ENCODE measurements at places on chromosomes 5 and 9.
A peak's percentile ranks its signal among the peaks of the same experiment; 100 is the strongest.

- no peak for DNase-seq
Observed at GRCh38 chr9:70556771-70557170, 142.3 kb upstream of the KLF9 start.

GRCh38 chr9:97772145-97772544 lies 75.0 kb upstream of the XPA start:
- no peak for DNase-seq

DNA sequence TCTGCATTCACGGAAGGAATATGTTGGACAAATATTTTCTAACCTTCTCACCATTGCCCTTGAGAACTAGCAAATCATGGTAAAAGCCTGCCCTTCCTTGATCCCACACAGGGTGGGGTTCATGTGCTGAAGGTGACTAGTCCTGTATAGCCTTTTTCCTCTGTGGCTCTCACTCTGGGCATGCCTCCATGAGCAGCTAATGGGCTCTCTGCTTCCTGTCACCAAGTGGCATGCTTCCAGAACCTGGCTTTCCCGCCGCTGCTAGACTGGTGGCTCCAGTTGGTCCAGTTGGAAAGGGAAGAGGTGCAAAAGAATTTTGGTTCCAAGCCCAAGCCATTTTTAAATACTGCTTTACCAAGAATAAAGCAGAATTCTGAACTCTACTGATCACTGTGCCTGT lies 35.5 kb downstream of the FBXO10 start:
- peak; percentile 92 for DNase-seq

DNA sequence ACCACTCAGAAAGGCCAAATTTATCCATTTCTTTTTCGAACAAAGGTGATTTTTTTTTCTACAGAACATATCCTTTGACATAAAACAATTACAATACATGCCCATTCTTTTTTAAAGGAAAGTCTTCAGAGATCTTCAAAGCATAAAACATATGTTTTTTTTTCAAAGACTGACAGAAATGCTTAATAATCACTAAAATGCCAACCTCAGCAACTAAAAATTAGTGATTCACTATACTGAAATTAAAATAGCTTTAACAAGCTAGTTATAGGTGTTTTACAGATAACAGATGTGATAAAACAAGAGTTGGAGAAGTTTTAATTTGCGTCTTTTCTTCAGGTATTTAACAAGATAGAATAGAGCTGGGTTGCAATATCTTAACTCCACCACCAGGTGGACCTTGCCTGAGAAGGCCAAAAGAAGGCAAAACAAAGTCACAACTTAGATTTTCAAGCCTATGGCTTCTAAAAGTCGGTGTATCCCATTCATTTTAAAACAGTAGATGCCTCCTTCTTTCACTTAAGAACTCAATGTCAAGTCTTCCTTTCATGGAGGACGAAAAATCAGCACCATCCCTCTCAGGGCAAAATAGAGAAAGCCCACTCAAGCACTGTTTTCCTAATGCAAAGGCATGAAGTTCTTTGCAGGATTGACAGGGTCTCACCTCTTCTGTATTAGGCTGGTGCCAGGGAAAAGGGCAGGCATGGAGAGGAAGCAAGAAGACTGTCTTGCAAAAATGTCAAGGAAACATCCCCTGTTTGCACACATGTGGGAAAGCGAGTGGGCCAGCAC lies 31.1 kb upstream of the CPLX2 start:
- no peak for DNase-seq

- DNase-seq: no peak
Observed at GRCh38 chr9:119986713-119987112, 593.3 kb downstream of the CDK5RAP2 start.

DNA sequence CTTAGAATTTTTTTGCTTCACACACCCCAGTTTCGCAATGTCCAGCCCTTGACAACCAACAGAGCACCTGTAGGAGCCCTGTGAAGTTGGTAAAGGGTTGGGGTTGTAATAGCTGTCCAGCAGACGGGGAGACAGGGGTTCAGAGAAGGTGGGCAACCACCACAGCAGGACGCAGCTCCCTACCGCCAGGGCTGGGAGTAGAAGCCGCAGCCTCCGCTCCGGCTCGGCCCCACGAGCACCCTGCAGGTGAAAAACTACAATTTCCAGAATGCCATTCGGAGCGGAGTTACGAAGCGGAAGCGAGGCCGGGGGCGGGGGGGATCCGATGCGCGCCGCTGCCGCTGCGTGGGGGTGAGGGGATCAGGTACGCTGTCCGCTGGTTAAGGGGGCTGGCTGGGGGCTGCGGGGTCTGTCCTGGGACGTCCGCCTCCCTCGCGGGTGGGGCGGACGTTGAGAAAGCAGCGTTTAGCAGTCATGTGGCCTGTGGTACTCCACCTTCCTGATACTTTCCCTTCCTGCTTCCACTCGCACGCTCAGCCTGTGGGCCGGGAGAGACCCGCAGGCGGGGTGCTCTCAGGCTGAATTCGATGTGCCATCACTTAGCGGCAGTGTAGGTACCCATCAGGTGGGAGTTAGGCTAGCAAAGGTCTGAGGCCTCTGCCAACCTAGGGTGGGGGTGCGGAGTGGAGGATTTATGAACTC lies at the start of gene TRMT10B:
Gene TRMT10B, plus strand, starts transcription at position 317 of the 702 bp plus-strand sequence. CDS start 8,127 bp downstream, outside the sequence.
- DNase-seq: no peak

- no peak for DNase-seq
Observed at GRCh38 chr5:1104327-1105006, 7.4 kb downstream of the SLC12A7 start.

GRCh38 chr9:131651599-131651998 lies 88.3 kb downstream of the RAPGEF1 start:
- no peak for DNase-seq

GRCh38 chr9:69299315-69299714 lies 25.7 kb upstream of the ENTREP1 start:
- DNase-seq: no peak

GRCh38 chr9:34179213-34180136 lies 632 bp downstream of the UBAP1 start:
- DNase-seq: no peak

GRCh38 chr9:9498128-9498527 lies 1114.7 kb downstream of the PTPRD start:
- no peak for DNase-seq

- DNase-seq: no peak
Observed at GRCh38 chr5:63837437-63837836, 124.8 kb downstream of the HTR1A start.

DNA sequence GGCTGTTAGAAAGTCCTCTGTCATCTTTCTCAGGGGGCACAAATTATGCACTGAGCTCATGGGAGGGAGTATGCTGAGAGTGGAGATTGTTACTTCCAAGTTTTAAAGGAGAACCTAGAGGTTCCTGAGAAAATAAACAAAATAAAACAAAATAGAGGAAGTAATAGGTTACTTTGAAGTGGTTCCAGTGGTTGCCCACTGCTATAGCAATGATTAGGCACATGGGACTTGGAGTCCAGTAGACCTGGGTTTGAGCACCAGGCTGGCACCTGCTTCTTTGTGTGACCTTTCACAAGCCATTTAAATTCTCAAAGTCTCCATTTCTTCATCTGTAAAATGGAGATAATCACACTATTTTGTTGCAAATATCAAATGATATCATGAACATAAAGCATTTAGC lies 13.8 kb upstream of the CDC23 start:
- no peak for DNase-seq

GRCh38 chr9:26243726-26244125 lies 565.5 kb upstream of the TUSC1 start:
- no peak for DNase-seq

DNA sequence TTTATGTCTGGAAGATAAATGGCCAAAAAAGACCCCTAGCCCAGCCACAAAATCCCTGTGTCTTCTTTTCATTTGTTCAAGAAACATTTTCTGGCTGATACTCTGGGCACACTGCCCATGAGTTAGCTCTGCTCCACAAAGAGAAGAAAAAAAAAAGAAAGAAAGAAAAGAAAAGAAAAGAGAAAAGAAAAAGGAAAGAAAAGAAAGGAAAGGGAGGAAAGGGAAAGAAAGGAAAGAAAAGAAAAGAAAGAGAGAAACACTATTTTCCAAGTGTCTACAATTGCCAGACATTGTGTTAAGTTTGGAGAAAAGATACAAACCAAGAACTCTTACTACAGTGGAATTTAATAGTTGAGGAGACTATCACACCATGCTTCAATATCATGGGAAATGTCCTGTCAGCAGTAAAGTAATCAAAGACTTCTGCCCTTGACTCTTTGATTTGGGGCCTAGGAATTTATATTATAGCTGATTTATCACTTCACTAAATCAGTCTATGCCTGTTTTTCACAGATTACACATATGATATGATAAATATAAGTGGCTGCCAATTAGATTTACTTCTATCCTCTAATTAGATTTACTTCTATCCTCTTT lies 3.0 kb downstream of the TRMO start:
- no peak for DNase-seq

- DNase-seq: no peak
Observed at GRCh38 chr5:1213508-1214162, 11.5 kb upstream of the SLC6A18 start.

- no peak for DNase-seq
Observed at GRCh38 chr9:114156657-114157421, 1.5 kb downstream of the COL27A1 start.

- DNase-seq: no peak
Observed at GRCh38 chr9:520302-520701, 305.6 kb downstream of the DOCK8 start.

GRCh38 chr5:42951293-42951840 lies 88.8 kb downstream of the ANXA2R start:
- DNase-seq: no peak

DNA sequence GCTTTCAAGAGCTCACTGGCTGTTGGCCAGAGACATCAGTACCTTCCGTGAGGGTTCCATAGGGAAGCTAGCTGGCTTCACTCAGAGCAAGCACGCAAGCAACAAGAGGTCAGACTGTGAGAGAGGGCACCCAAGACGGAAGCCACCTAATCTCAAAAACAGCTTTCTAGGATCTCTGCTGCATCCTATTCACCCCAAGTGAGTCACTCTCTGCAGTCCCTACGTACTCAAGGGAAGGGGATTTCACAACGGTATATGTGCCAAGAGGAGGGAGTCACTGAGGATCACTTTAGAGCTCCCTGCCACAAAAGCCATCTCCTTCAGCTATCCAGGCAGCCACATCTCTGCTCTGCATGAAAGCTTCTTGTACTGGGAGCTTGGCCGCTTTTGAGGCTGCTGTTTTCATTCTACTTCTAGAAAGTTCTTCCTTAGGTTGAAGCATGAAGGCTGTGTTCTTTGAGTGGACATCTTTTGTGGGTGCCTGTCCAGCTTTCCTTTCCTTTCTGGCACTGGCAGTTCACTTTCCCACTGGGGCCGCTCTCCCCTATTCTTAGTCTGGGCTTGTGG lies 249.5 kb downstream of the MAN2A1 start:
- DNase-seq: no peak

- DNase-seq: no peak
Observed at GRCh38 chr5:64100203-64100602, 65.4 kb upstream of the RNF180 start.

DNA sequence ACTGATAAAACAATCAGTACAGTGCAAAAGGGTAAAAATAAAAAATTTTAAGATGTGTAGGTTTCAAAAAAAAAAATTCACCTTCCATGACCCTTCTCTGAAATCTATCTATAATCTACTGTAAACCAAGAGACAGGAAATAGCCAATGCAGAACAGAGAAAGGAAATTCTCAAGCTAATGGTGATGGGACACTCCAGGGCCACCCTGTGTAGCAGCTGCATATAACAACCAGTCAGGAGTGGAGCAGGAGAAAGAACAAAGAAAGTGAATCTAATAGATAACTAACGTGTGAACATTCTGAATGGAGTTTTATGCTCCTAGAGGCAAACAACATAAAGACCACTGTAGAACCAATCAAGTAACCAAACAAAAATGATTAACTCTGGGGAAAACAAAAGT lies 16.6 kb downstream of the SPTLC1 start:
- DNase-seq: no peak

- DNase-seq: no peak
Observed at GRCh38 chr9:110443866-110444220, 106.2 kb upstream of the TXNDC8 start.

GRCh38 chr9:8924562-8924961 lies 1125.0 kb upstream of the DMAC1 start:
- DNase-seq: no peak

DNA sequence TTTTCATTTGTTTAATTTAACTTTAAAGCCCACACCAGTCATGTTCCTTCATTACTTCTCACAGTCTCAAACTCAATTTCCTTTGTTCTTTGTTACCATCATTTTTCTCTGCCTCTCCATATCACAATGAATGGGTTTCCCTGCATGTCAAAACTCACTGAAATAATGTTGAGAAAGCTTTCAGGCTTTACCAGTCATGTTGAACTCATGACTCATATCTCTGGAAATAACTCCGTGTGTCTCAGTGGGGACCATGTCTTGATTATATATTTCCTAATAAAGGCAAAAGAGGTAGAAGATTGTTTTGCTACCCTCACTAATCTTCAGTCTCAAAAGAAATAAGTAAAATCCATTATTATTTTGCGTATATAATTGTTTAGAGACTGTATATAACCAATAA lies 231.2 kb downstream of the CHSY3 start:
- DNase-seq: no peak

DNA sequence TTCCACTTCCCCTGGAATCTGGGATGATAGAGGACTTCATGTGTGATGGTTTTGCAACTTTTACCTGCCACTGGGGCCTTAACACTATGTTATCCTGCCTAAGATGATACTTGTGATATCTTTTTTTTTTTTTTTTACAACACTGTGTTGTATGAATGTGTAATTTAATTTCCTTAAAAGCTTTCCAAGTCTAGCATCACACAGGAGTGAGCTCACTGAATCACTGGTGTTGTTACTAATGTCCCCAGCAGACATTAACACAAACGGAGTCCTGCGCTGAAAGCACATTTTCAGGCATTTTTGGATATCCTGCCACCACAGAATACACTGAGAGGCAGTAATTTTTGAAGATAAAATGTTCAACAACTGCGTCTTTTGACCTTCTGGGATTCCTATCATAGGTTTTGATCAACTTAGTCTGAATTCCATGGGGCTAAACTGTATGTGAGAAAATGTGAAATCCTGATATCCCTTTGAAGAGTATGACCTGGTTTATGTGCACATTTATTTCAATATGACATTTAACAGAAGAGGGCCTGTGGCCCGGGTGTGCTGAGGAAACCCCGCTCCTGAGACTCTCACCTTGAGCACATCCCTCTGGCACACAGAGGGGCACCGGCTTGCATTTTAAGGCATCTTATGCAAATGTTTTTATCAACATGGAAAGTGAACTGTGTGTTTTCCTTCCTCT lies 118.0 kb downstream of the FSTL4 start:
- DNase-seq: no peak

DNA sequence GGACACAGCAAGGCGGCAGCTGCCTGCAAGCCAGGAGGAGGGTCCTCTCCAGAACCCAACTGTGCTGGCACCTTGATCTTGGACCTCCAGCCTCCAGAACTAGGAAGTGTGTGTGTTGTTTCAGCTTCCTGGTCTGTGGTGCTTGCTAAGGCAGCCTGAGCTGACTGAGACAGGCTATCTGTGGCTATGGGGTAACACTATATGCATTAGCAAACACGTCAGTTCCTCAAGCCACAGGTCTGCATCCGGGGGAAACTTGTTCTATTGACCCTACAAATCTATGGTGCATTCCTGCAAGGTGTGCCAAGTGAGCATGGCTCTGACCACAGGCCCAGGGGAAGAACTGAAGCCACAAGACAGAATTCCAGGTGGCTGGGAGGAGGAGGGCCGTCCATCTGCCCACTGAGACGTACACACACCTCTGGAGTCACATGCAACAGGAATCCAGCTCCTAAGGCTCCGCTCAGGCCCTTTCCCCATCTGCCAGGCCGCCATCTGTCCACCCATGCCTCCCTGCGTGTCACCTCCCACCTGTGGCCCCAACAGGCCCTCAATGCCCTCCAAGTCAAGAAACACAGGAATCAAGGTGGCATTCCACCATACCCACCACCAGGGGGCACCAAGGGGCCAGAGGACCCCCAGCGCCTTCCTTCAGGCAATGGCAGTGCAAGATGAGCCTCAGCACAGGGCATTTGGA lies 174.9 kb downstream of the ROR2 start:
- no peak for DNase-seq
